ENCODE measurements at places on chromosomes 2 and 18.

DNA sequence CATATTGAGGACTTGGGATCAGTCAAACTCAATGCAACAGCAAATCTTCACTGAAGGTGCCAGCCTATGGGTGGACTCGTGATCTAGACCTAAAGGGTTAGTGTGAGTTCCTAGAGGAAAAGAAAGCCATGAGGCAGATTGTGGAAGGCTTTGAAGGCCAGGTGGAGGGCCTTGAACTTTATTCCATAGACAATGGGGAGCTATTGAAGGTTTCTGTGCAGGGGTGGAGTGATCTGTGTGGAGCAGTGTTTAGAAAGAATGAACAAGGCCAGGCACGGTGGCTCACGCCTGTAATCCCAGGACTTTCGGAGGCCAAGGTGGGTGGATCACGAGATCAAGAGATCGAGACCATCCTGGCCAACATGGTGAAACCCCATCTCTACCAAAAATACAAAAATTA lies 61.5 kb downstream of the EPAS1 start:
- no peak for DNase-seq

- DNase-seq: no peak
Observed at GRCh38 chr2:188414869-188415753, 123.4 kb downstream of the GULP1 start.

DNA sequence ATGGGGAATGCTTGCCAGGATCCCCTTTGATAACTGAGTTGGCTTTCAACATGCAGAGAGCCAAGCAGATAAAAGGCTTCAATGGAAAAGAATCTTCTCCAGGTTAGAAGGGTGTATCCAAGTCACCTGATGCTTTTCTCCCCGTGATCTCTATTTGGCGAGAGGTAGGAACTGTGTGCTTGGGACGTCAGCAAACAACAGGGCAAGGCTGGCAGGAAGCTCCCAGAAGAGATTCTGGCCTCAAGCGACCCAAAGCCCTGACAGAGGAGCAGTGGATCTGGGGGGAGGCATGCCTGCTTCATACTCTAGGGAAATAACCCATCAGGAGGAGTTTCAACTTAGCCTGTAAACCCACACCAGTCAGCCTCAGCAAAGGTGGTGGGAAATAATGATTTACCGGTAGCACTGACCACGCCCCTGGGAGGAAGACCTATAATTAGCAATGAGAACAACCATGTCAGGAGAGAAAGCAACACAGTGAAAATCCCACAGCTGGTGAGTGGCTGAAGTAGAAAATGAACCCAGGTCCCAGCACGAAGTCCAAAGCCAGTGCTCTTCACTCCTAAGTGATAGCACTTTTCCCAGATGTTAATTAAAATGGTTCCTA lies 76.3 kb upstream of the SEC11C start:
- DNase-seq: no peak

GRCh38 chr2:64787019-64787365 lies 133.3 kb upstream of the SERTAD2 start:
- no peak for DNase-seq

DNA sequence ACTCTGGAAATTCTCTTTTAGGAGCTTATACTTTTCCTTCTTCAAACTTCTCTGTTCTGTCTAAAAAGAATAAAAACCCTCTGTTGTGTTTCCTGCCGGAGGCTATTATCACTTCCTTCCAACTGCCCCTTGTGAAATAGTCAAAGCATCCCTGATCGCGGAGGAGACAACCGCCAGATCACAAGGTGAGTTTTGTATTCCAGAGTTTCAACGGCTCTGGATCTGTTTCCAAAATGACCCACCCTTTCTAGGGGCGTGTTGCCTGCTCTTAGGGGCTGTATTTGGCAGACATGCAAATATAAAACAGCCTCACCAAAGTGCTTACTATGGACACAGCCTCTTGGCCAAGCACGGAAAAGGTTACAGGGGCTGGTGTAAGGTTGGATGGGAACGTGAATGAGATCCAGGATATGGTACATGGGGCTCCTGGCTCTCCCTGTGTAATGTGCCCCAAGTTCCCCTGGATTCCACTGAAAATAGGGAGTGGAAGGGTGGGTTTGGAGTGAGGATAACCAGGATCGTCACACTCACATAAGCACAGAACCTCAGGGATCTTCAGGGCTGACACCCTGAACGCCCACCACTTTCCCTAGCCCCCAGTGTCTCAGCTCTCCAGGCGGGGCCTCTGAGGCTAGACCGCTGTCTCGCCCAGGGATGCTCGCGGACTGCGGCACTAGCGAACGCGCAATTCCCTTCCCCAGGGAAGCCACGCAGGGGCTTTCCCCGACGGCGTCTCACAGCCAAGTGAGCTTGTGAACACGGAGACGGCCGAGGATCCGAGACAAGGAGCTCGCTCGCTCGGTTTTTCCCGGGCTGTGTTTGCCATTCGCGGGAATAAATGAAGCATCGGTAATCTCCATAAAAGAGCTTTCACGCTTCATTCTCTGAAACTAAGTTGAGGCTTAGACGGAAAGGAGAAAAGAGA lies 14.4 kb downstream of the EN1 start:
- DNase-seq: no peak

DNA sequence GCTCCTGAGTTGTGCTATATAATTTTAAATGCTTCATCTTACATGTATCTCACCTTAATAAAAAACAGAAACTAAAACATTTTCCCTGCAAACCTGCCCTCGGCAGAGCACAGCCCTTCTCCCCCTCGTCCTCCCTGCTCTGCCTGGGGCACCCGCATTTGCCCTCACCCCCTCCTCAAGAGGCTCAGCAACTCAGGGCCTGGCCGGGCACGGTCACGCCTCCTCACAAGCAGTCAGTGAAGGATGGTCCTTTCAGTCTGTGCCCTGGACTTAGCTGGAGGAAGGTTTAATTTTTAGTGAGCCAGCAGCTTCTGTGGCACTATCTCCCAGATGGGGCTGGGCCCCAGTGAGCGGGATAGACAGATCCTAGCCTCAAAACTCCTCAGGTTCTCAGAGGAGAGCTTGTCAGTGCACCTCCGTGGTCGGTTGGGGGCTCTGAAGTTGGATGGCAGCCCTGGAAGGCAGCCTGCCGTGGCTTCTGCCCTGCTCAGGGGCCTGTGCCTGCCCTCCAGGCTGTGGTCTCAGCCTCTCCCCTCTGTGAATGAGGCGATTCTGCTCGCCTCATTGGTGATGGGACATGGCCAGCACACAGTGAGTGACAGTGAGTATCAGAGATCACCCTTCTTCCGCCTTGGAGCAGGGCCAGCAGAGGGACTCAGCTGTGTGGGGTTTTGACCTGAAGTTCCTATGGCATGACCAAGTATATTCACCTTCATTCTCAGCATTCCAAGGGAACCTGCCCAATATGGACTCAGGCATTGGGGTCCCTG lies 56.3 kb upstream of the AFF3 start:
- no peak for DNase-seq

GRCh38 chr2:65096948-65097347 lies 33.0 kb downstream of the RAB1A start:
- DNase-seq: no peak

DNA sequence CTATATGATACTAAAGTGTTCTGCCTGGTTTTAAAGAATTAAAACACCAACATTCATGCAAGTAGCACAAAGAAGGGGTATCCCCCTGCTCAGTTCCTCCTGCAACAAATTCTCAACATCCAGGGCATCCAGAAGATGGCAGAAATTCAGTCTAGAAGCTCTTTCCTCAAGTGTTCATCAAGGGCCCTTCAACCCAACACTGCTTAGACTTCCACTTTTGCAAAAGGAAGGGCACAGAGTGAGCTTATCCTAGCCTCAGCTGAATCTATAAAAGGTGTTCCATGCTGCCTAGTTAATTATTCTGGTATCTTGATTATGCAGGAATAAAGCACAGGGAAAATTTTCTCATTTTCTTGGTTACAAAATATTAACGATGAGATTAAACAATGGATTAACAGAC lies 275.8 kb upstream of the CRIM1 start:
- DNase-seq: no peak

DNA sequence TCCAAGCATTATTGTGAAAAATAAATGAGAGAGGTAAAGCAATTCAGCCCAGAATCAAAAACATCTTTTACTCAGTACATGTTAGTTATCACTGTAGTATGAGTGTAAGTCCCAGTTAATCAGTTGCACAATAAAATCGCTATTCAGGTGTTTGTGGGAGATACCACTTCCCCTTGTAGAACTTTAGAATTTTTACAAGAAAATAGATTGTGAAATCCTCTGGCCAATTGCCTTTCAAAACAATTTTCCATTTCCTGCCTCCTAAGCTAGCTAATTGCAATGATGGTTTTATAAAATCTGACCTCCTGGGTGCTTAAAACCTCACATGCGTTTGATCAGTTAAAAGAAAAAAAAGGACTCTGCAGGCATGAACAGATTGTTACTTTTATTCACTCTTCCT lies 332.5 kb downstream of the PID1 start:
- DNase-seq: no peak

DNA sequence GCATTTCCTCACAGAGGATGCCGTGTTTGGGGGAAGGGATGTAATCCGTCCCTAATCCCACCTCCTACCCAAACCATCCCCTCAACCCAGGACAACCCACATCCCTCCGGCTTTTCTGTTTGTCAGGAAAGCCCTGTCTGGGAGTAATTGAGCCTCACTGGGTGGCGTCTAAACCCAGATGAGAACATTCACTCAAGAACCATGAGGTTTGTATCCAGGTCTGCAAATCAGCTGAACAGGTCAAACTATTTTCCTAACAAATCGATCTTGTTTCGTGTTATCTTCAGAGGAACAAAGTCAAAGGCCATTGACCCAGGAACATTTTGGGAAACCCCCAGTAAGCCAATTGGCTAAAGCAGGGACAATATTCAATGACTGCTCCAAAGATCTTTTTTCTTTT lies 25.7 kb downstream of the CYP27C1 start:
- no peak for DNase-seq

GRCh38 chr2:192190474-192190873 lies 4.3 kb downstream of the TMEFF2 start:
- DNase-seq: no peak

GRCh38 chr2:151238527-151239487 lies 22.9 kb downstream of the RBM43 start:
- no peak for DNase-seq

DNA sequence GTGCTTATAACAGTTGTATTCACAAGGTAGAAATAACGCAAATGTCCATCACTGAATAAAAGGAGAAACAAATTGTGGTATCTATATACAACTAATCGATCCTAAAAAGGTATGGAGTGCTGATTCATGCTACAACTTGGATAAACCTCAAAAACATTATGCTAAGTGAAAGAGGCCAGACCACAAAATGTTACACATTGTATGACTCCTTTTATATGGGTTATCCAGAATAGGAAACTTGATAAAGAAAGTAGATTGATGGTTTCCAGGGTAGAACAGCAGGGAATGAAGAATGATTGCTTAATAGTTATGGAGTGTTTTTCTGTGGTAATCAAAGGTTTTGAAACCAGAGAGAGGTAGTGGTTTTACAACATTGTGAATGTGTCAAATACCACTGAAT lies 432.2 kb upstream of the TRIB2 start:
- DNase-seq: no peak

DNA sequence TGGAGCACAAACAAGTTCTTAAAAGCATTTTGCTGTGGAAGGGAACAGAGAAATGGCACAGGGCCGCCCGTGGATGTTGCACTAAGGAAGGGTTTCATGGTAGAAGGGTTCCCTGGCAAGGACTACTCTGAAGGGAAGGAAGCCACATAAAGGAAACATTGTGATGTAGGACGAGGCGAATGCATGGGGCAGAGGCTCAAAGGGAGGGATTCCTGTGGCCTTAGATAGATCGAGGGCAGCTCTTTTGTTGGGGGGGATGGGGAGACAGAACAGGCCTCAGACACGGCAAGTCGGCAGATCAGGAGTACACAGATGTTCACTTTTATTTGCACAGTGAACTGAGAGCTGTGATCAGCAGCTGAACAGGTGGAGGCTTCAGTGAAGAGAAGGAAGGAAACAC lies 205.4 kb downstream of the SNTG2 start:
- DNase-seq: no peak

- DNase-seq: no peak
Observed at GRCh38 chr2:69768789-69769188, 26.9 kb downstream of the ANXA4 start.

All from stimulated activated CD8-positive, alpha-beta memory T cell treated with anti-CD3 and anti-CD28 coated beads, Interleukin-7, amount 100 ng/mL, for 1 hour (primary cell).